ENCODE measurements at places on chromosomes 7 and 10.

DNA sequence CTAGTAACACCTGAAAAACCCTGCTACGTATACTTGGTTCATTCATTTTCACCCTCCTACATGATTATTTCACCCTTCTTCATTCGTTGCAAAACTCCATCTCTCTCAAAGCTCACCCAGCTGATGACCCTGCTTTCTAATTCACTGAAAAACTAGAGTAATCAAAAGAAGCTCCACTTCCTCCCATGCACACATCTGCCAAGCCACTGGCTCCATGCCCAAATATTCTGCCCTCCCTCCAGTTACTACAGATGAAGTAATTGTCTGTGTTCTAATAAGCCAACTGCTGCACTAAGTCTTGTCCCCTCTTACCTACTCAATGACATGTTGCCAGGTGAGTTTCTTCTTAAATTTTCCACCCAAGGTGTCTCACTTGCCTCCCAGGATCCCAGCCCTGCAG is 96.9 kb upstream of the CCDC71L start:
- DNase-seq = peak; percentile 82

- no peak for DNase-seq
These were observed 65.3 kb upstream of the NPTX2 start for GRCh38 chr7:98551611-98552273.

DNA sequence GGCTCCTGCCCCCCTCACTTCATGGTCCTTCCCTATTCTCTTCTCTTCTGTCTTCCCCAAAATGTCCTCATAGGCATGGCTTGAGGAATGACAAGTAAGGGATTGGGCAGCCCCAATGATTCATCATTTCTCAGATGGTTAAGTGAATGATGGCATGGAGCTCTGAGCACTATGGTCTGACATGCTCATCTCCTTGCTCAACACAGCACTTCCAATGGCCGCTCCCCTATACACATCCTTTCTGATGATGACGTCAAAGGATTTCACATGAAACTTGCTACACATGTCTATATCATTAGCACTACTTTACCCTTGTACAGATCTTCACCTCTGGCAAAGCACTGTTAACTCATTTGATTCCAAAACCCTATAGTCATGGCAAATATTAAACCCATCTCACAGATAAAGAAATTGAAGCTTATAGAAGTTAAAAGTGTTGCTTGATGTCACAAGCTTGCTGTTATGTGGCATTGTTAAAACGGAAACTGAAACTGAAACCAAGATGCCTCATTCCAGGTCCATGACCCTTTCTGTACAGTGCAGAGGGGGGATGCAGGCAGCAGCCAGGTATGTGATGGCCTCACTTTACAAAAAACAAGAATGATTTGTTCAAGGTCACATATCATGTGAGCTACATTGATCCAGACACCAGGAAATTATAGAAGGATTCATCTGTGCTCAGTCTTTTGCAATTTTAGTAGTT is 90.0 kb upstream of the PLXNA4 start:
- peak; percentile 12 for DNase-seq

- peak; percentile 93 for DNase-seq
These were observed 190.9 kb downstream of the REEP3 start for GRCh38 chr10:63711867-63712716.

- peak; percentile 98 for DNase-seq
These were observed 3.7 kb downstream of the NOD1 start for GRCh38 chr7:30474893-30475292.

GRCh38 chr10:42988517-42989395 is 88.1 kb upstream of the RET start:
- DNase-seq = no peak

GRCh38 chr10:34374356-34375045 is 440.6 kb downstream of the PARD3 start:
- DNase-seq = no peak

DNA sequence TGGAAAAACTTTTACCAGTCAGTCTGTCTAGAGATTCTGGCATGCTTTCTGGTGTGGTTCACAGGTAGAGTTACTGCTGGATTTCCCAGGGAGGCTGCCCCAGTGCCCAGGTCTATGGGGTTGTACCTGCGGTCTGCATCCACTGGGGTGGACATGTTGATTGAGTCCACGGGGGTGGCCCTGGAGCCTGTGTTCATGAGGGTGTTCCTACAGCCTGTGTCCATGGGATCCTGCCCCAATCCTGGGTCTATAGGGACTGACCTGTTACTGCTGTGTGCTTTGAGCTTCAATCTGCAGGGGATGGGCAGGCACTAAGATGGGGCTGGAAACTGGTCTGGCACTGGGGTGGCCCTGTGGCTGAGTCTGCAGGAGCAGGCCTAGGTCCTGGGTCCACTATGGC is 54.5 kb upstream of the PRPS1L1 start:
- DNase-seq = no peak

DNA sequence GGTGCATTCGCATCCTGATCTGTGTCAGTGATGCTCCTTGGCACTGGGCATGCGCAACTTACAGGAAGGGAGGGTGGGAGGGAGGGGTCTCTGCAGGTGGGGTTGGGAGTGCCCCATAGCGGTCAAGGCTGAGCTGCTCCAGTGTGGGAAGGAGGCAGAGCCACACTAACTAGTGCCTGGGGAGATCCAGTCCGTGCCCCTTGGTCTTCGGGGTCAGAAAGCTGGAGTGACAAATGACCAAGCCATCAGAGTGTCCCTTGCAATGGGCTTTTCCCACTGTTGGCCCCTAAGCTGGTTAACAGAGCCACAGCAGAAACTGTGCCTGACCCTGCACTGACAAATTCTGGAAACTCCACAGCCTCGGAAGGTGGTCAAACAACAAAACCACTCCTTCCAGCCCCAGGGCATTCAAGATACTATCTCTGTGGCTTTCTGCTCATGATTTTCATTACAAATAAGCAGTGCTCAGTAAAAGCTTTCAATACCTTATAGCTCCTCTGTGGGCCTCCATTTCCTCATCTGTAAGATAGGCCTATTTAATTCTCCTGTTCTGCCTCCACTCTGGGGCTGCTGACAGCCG is 138.1 kb upstream of the UNC5B start:
- DNase-seq = no peak

DNA sequence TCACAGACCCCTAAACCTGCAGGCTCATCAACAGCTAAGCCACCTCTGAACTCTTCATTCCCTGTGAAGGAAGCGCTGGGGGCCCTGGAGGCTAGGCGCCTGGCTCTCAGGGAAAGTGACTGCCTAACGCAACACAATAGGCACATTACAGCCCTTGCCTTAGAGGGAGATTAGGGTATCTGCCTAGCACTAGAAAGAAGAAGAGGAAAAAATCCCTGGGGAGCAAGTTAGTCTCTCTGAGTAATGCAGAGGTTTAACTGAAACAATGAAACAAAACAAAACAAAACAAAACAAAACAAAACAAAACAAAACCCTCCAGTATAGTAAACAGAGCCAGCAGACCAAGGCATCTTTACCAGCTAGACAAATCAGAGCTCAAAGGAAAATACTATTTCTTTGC is 2.6 kb downstream of the ZNF777 start:
- DNase-seq = no peak

DNA sequence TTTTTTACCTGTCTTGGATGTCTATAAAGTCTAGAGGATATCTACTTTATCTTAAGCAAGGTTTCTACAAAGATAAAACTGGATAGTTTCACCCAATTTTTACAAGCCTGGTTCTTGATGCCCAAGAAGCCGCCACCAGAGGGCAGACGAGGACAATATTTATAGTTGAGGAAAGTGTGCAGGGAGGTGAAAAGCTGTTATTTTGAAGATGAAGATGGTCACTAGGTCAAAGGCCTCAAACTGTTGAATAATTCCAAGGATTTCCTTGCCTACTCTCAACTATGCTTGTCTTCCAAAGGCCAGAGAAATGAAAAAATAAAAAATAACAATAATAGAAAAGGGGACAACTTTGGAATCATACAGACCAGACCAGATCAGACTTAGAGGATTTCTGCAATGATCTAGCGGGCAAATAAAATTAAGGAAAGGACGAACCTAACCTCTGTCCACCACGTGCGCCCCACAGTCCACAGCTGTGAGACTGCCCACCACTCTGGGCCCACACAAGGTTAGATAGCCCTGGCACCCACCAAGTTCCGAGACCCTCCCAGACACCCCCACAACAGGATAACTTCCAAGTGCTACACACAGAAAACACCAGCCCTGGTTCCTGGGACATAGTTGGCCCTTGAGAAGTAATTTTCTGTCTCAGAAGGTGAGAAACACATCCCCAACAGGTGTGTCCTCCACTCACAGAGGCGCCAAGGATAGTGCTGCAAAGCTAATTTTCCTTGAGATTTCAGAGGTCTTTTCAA is 2.8 kb downstream of the PKD1L1 start:
- DNase-seq = peak; percentile 36

DNA sequence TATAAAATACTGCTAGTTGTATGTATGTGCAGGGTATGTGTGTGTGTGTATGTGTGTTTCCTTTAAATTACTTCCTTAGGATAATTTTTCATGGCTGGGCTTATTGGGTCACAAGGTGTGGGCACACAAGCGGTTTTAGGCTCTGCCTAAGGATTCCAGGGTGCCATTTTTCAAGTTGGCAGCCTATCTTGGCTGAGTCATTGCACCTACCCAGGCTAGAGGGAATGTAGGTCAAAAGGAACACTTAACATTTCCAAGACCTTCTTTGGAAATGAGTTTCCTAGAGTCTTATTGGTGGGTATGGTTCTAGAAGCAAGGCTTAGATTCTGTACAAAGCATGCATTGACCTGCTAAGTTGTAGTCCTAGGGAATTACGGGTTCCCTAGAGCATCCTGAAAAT is 642.1 kb downstream of the LRMDA start:
- DNase-seq = peak; percentile 23

- DNase-seq = no peak
These were observed 183.0 kb downstream of the HECW1 start for GRCh38 chr7:43295429-43295828.

DNA sequence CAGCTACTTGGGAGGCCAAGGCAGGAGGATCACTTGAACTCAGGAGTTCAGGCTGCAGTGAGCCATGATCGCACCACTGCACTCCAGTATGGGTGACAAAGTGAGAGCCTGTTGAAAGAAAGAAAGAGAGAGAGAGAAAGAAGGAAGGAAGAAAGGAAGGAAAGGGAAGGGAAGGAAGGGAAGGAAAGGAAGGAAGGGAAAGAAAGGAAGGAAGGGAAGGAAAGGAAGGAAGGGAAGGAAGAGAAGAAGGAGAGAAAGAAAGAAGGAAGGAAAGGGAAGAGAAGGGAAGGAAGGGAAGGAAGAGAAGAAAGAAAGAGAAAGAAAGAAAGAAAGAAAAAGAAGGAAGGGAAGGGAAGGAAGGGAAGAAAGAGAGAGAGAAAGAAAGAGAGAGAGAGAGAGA is 61.5 kb downstream of the CLIP2 start:
- DNase-seq = no peak

DNA sequence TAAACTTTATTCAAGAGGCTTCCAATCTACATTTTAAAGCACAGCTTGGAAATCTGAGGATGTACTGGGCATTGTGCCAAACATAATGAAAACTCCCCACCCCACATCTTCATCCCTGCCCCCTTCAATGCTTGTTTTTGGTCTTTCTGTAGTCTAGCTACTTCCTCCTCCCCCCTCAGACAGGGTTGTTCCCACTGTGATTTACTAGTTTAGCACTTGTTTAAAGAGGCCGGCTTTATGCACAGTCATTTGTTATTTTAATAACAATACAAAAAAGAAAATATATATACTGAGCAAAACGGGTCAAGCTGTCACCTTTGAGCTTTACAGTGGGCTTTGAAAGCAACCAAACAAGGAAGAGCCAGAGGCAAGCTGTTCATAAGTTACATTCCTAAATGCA is 132.6 kb downstream of the CHRM2 start:
- no peak for DNase-seq

- DNase-seq = no peak
These were observed 3.7 kb upstream of the CXCL12 start for GRCh38 chr10:44388641-44389040.

DNA sequence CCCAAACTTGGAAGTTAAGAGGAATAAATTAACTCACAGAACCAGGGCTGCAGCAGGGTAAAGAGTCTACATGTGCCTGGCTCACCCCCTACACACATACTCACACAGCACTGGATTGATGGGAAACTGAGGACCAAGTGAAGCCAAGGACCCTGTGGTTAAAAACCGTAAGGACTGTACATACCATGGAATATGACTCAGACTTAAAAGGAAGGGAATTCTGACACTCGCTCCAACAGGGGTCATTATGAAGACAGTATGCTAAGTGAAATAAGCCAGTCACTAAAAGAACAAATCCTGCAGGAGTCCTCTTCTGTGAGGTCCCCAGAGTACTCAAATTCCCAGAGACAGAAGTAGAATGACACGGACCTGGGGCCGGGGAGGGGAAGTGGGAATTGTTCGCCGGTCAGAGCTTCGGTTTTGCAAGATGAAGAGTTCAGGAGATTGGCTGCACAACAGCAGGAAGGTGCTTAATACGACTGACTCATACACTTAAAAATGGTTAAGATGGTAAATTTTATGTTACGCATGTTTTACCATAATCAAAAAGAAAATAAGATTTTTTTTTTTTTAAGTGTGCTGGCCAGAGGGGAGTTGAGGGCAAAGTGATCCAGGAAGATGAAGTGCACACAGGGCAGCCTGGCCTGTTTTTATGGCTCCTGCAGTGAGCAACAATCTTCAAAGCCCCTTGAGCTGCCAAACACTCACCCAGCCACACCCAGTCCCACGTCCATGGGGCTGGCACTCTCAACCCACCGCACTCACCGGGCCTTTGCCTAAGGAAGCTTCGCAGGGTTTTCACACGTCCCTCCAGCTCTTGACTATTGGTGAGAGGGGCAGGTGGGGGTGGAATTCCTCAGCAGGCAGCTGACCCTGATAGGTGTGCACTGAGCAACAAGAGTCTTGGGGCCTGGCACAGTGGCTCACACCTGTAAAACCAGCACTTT is 26.4 kb downstream of the DRGX start:
- DNase-seq = no peak

- no peak for DNase-seq
These were observed 26.6 kb downstream of the PFKP start for GRCh38 chr10:3093996-3094395.

- DNase-seq = no peak
These were observed 44.9 kb downstream of the DLG5 start for GRCh38 chr10:77881636-77882035.

DNA sequence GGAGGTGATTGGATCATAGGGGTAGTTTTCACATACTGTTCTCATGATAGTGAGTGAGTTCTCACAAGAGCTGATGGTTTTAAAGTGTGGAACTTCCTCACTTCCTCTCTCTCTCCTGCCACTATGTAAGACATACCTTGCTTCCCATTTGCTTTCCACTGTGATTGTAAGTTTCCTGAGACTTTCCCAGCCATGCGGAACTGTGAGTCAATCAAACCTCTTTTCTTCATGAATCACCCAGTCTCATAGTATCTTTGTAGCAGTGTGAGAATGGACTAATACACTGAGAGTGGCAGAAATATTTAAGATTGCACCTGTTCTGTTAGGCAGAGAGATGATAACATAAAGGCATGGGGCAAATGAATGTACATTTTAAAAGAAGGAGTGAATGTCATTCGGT is 507.8 kb downstream of the SORCS3 start:
- DNase-seq = no peak

- DNase-seq = peak; percentile 37
These were observed 45.9 kb upstream of the PAPSS2 start for GRCh38 chr10:87613751-87614150.

GRCh38 chr10:43921478-43921877 is 272.8 kb upstream of the ZNF32 start:
- no peak for DNase-seq

- DNase-seq = no peak
These were observed 115.2 kb downstream of the RNLS start for GRCh38 chr10:88467835-88468485.

- DNase-seq = no peak
These were observed 38.9 kb downstream of the ADAMTS14 start for GRCh38 chr10:70711177-70711576.

- no peak for DNase-seq
These were observed 230.0 kb upstream of the HABP2 start for GRCh38 chr10:113322843-113323242.

GRCh38 chr7:19713676-19714075 is 4.8 kb upstream of the POLR1F start:
- DNase-seq = peak; percentile 41

Data from fibroblast of gingiva (primary cell).